Stimulated activated CD4-positive, alpha-beta T cell treated with anti-CD3 and anti-CD28 coated beads, Interleukin-2, amount 100 ng/mL, for 4 hours (primary cell): ENCODE measurements at places on chromosomes 16 and 17.

- DNase-seq, result no peak
Observed at GRCh38 chr17:42759982-42760651, 910 bp upstream of the RAMP2 start.

DNA sequence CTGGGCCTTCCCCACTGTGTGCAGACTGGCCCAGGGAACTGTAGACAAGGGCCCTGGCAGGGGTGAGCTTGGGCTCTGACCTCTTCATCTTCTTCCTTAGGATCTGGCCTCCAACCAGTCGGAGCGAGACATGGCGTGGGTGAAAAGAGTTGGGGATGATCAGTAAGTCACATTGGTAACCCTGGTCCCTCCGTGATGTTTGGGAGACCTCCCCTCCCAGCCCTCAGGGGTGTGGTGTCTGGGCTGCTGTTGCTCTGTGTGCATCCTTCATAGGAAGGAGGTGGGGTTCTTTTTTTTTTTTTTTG lies 5.5 kb downstream of the TBKBP1 start:
- DNase-seq, result no peak

- no peak for DNase-seq
Observed at GRCh38 chr17:10051112-10051511, 146.0 kb upstream of the RCVRN start.

DNA sequence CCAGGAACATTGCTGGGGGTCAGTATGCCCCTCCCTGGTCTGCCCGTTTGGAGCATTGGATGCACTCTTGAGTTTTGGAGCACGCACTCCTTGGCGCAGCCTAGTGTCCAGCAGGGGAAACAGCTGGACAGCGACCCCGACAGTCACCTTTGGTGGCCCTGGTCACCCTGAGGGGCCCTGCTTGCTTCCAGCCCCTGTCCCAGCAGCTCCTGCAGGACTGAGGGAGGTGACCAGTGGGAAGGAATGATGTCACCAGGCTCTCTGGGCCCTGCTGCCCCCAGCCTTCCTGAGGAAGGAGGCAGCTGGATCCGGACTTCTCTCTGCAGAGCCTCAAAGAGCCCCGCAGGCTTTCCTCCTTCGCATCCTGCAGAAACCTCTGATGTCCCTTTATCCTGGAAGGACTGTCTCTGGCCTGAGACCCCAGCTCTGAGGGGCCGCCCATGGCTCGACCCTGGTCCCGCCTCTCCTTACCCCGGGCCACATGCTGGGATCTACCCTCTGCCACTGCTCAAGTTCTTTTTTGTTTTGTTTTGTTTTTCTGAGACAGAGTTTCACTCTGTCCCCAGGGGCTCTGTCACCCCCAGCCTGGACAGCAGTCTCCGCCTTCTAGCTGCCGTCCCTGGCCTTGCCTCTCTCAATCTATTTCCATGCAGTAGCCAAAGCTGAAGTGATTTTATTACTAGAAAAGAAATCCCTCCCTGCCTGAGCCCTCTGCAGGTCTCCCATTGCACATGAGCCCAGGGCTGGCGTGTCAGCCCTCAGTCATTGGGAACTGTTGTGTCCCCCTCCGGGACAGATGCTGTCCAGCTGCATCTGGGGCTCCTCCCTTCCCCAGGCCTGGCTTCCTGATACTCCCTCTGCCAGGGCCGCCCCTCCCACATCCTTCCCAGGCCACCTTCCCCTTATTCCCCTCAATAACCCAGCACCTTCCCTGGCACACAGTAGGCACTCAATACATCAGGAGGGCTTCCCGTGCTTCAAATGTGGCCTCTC lies 11.6 kb downstream of the ZSCAN10 start:
- no peak for DNase-seq

DNA sequence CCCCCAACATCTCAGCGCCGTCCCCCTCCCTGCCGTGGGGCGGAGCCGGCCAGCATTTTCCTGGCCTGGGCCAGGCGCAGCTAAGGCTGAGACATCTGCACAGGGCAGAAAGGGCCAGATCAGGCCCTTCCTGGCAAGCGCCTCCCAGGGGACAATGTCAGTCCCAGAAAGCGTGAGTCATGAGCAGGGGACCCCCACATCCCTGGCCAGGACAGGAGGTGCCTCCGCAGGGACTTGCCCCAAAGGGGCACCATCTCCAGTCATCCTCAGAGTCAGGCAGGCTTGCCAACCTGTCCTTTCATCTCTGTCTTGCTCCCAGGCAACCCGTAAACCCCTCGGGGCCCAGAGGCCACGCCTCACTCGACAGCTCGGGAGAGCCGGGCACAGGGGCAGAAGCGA lies 43.2 kb downstream of the SOCS1 start:
- no peak for DNase-seq

- no peak for DNase-seq
Observed at GRCh38 chr17:5902181-5903140, 167.7 kb upstream of the WSCD1 start.

DNA sequence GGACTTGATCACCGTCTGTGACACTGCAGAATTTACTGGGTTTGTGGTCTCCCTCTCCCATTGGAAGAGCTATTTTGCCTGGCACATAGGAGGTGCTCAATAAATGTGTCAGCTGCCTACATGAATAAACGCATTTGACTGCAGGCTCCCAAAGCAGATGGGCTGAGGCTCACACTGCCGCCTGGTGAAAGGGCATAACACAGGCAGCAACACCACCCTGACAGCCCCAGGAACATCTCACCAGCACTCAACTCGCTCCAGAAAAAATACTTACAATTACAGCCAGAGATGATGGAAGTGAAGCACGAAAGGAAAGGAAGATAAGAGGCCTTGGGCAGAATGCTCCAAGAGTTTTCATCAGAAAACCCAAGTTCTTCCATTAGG lies 73.9 kb downstream of the RPH3AL start:
- no peak for DNase-seq

- no peak for DNase-seq
Observed at GRCh38 chr17:37246085-37246484, 129.7 kb upstream of the C17orf78 start.

DNA sequence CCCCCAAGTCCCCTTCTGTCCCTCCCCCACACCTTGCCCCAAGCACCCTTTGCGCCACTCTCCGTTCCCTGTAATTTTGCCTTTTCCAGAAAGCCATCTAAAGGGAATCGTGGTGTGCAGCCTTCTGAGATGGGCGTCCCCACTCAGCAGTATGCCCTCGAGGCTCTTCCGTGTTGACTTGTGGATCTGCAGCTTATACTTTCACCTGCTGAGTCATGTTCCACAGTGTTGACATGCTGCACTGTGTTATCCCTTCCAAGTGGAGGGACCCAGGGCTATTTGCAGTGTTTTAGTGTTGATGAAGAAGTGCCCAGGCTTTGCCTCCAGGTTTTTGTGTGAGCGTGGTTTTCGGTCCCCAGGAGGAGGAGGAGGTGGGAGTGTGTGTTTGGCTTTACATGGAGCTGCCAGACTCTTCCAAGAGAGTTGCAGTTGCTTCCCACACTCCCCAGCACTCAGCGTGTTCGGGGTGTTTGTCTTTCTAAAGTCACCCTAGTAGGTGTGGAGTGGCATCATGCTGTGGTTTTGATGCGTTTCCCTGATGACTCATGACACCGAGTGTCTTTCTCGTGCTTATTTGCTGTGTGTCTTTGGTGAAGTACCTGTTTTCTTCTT lies 32.1 kb upstream of the JPT2 start:
- DNase-seq, result peak; percentile 47
